ENCODE measurements at places on chromosomes 2 and 18.

DNA sequence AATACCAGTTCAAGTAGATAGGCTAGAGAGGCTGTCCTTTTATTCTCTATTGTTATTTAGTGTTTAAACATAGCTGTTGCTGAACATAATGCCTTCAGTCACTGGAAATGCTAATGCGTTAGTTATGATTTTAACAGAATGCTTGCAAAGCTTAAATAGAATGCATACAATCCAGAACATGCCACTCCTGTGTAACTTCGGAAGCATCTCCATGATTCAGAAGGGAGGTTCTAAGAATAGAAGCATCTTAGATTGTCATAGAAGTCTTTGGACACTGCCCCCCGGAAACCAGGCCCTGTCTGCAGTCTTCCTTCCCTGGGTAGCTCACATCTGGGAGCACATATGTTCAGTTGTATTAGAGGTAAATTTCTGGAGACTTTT, 73.2 kb downstream of the ZNF532 start:
- DNase-seq = no peak

GRCh38 chr2:75569546-75569945, 8.8 kb upstream of the EVA1A start:
- no peak for DNase-seq

DNA sequence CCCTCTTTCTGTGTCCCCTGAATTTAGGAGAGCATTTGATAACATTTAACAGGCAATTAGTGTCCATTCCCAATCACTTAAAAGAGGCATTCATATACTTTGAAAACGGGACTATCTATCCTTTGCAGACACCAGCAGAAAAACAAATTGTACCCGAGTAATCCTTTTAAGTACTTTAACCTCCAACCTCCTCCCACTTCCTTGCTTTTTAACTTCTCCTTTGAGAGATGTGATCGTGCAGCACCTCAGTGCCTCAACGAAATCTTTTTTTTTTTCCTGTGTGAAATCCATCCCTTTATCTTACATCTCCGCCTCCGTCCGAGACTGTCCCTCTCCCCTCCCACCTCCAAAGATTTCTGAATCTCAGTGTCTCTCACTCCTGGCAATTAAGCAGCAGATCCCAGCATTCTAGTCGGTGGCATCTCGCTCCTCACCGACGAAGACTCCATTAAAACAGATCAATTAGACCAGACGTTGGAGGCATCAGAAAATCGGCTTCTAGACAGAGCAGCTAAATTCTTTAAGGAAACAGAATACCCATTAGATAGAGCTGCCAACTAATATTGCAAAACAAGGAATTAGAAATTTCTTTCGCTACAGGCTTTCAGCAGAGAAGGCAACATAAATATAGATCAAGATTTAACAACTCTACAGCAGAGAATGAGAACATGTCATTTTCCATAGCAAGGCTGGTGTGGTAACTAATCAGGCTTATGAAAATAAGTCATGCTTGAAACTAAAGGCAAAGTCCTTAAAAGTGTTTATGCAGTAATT, 1.9 kb upstream of the TMEFF2 start:
- DNase-seq = no peak

DNA sequence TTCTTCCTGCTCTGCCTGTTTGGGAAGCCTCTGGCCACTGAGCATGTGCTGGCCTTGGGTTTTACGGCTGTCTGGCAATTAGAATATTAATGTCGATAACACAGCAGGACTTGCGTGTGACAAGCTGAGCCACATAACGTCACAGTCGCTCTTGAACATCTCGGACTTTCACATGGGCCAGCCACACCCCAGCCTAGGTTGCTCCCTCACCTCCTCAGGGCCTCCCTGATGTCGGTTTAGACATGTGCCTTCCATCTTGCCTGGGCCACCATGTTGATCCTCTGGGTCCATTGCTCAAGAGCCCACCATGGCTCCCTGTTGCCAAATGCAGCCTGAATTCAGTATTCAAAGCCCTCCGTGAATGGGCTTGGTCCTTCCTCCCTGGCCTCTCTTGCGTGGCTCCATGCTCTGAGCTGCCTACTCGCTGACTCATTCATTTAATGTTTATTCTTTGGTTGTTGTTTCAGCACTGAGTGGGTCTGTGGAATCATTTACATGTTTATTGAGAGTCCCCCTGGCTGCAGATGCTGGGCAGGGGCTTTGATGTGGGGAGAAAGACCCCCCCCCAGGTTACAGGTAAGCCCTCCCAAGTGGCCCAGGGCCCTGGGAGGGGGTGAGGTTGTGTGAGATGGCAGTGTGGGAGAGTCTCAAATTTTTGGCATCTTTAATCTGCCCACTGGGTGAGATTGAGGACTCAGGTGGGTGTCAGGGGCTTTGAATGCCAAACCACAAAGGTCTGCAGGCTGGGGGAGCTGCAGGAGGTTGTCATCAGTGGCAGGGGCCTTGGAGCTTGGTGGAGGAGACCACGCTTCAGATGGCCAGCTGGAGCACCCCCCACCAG, 62.0 kb downstream of the ODC1 start:
- no peak for DNase-seq

- DNase-seq = peak; percentile 6
Observed at GRCh38 chr18:57210107-57210715, 63.3 kb downstream of the BOD1L2 start.

GRCh38 chr2:71746946-71747501, 293.7 kb downstream of the DYSF start:
- DNase-seq = no peak

- DNase-seq = no peak
Observed at GRCh38 chr18:57534511-57534909, 52.0 kb downstream of the FECH start.

GRCh38 chr18:47404845-47405244, 153.4 kb upstream of the SKOR2 start:
- no peak for DNase-seq

DNA sequence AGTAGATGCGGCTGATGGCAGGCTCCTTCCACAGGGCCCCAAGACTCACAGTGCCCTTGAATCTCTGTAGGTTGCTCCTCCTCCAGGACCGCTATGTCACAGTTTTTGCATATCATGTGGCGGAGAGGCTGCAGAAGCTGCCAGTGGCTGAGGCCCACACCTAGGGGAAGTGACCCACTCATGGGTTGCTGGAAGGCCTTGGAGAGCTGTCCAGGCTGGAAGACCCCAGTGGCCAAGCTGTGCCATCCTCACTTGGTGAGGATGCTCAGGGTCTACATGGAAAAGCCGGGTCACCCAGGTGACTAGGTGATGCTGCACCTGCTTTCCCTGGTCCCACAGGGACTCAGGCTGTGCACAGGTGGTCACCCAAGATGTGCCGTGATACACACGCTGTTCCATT, 90.6 kb downstream of the SEPTIN10 start:
- no peak for DNase-seq

GRCh38 chr2:86371527-86371926, 34.1 kb upstream of the REEP1 start:
- DNase-seq = no peak

DNA sequence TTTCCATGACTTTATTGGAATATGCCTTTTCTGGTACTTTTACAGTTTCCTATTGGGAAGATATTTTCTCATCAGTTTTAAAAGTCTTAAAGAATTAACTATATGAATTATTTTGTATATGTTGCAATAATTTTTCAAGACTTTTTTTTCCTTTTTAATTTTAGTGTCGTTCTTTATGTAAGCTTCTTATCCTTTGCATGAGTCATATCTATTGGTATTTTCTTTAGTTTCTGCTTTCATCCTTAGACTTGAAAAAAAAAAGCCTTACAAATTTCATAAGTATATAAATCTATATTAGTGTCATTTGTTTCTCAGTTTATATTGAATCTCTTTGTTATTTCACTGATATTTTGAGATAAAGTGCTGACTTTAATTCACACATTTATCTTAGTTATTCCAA, 94.9 kb downstream of the DSEL start:
- no peak for DNase-seq

DNA sequence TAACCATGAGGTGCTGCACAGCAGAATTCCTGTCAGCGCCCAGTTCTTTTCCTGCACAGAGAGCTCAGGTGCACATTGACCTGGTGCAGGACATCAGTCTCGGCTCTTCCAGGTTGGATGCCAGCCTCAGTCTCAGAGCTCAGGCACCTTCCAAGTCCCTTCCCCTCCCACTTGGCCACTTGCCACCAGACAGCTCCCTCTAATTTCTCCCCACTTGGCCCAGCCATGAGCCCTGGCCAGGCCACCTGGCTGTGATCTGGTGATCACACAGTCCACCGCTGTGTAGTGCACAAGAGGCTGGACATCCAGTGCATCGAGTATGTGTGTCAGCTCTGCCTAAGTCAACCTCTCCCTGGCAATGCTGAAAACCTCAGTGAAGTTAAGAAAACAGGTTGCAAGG, 336.6 kb upstream of the MYT1L start:
- no peak for DNase-seq

DNA sequence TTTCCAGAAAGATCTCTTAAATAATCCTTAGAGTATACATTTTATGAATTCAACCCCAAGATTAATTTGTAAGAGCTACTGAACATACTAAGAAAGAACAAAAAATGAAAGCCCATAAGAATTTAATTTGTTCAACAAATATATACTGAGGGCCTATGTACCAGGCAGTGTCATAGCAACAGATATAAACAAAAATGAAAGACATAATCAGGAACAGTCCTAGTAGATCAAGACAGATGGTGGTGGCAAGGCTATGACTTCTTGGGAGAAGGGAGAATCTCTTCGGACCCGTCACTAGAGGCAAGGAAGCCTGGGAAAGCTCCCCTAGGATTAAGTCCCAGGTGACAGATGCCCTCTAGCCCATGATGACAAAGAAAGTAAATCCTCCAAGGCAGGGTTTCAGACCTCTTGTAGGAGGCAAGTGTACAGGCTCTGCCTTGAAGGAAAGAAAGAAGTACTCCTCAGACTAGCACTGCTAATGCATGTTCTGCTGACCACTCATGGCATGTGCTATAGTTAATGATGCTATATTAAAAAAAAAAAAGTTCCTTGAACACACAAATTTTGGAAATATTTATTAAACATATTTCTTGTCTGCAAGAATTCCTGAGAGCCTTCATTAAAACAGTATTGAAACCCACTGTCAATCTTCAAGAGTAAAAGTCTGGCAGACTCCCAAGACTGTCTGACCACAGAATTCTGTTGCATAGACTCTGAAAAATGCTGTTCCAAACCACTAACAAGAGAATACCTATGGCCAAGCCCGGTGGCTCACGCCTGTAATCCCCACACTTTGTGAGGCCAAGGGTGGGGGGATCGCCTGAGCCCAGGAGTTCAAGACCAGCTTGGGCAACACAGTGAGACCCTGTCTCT, 31.5 kb downstream of the NOL10 start:
- no peak for DNase-seq

DNA sequence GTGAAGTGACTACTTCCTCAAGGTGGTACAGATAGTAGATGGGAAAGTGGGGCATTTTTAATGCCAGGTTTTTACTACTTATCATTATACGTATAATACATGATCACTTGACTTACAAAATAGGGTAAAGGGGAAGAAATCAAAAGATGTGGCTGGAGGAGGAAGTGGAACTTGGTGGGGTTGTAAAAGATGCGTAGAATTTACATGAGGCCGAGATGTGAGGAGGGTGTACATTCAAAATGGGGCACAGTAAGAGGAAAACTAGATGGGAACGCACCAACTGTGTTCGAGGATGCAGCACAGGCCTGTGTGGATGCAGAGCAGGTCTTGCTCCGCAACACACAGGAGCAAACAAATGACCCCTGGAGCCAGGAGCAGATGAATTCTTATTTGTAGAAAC, 403.3 kb downstream of the TXNL1 start:
- DNase-seq = no peak

DNA sequence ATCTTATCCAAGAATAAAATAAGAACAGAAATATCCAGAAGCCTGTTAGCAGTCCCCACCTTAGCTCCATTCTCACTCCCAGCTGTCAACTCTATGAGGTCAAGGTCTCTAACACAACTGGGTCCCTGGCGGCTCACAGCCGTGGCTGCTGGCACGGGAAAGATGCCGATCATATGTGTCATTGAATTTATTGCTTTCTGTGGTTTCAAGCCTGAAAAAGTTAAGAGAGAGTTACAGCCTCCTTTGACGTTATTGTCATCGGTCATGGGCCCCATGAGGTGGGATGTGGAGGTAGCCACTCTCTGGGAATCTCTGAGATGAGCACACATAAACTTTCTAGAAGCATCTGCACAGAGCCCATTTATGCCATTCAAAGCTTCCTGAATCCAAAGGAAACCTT, 28.7 kb upstream of the CABLES1 start:
- DNase-seq = no peak

DNA sequence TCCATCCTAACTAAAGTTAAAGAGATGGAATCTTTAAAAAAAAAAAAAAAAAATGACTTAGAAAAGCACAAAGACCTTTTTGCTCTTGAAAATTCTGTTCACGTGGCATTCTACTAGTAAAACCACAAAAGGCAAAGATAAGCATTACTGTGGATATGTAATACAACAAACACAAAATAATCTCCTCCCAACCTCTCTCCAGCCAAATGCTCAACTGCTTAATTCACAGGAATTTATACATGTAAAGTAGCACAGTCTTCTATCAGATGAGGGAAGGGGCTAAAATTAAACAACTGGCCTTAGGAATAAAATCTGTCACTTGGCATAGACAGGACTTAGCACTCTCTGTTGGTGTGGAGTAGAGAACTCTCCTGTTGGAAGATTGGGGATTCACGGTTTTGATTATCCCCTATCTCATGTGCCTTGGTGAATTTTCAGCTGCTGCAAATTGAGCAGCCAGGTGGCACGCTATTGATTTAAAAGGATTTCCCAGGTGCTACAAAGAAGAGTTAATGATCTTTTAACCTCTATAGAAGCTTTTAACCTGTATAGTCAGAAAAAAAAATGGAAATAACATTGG, 57.4 kb downstream of the ATIC start:
- DNase-seq = no peak
